ENCODE measurements at places on chromosomes 6 and 20.

DNA sequence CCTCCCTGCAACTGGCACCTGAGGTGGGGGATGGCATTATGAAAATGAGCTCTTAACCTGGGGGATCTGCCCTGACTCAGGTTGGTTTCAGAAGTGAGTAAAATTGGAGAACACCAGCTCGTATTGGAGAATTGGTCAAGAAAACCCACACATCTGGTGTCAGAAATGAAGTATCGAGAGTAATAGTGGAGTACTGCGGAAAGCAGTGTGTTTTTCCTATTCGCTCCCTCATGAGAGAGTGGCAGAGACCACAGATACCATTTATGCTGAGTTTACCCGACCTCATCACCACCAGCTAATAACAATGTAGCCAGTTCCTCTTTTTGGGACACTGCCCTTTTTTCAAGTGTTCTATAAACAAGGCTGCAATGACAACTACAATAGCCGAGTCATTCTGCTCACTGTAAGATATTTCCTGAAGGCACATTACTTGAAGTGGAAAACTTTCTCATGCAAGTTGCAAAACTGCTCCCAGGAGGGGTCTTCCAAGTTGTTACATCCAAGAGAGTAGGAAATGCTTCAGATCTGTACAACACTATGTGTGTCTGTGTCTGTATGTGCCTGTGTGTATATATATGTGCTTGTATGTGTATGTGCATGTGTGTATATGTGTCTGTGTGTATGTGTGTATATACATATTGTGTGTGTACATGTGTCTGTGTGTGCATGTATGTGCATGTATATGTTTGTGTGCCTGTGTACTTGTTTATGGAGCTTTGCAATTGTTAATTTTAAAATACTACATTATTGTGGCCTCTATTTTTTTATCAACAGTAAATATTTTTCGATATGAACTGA, 106.0 kb upstream of the CST7 start:
- DNase-seq = no peak

DNA sequence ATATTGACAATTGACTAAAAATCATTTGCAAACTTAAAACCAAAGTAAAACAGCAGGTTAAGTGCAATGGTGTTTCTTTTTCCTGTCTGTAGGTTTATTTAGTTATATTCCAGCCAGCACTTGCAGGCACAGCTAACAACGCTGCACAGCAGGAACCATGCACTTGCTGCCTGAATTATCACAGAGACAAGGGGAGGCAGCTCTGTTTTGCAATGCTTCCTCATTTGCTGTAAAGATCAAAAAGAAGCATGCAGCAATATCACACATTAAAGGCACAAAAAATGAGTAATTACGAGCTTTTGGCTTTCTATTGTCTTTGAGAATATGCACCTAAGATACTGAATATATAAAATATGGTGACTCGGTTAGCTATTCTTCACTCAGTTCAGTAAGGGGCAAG, 241.9 kb downstream of the EPHA7 start:
- no peak for DNase-seq

GRCh38 chr6:170298688-170299087, 7.8 kb upstream of the DLL1 start:
- no peak for DNase-seq

GRCh38 chr6:43220439-43220951, 8.8 kb downstream of the DNPH1 start:
- DNase-seq = no peak

GRCh38 chr6:106964954-106965353, 9.6 kb downstream of the CD24 start:
- DNase-seq = no peak

DNA sequence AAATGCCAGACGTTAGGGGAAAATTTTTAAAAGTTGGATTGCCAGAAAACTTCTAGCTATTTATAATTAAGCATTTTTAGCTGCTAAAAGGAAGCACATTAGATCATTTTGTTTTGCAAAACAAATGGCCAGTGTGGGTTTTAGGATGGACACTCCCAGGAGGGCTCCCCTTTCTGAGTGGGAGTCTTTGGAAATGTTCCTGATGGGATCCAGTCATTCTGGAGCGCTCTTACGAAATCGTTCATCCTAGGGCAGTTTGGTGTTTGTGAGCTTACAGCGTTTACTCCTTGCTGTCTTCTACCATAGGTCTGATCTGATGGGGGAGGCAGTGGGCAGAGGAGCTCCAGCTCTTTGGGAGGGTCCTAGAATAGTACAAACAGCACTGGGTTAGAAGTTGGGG, 14.7 kb downstream of the GNAS start:
- DNase-seq = no peak

DNA sequence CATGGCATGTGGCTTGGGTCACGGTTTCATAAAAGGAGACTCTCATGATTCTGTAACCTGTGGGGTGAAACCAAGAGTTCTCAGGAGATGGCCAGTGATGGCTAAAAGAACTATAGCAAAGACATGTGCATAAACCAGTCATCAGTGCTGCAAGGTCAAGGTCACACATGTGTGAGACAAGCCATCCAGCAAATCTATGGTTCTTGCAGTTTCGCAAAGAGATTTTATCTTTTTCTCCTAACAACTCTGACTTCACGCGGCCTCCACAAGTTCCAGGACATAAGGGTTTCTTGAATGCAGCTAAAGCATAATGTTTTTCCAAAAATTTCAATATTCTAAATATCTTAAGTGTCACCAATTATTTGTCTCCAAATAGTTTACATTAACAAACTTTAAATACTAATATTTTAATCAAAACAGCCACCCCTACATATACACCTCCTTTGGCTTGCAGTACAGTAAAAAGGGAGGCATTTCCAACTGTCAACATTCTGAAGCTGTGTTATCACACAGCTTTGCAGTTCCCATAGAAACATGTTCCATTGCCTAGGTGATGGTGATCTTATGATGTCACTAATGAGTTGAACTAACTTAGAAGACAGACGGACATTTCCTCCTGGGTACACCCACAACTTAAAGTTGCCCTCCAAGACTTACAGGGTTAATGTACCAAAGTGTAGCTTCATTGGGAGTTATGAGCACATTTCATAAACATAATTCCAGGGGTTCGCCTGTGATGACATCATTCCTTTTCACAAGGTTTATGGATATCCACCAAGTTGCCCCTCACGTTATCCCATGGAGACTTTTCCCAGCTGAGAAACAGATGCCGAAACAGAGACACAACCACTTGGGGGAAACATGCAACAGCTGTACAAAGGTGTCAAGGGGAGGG, 250.9 kb upstream of the PDE10A start:
- no peak for DNase-seq

- no peak for DNase-seq
Observed at GRCh38 chr6:124970243-124970642, 8.0 kb downstream of the RNF217 start.

DNA sequence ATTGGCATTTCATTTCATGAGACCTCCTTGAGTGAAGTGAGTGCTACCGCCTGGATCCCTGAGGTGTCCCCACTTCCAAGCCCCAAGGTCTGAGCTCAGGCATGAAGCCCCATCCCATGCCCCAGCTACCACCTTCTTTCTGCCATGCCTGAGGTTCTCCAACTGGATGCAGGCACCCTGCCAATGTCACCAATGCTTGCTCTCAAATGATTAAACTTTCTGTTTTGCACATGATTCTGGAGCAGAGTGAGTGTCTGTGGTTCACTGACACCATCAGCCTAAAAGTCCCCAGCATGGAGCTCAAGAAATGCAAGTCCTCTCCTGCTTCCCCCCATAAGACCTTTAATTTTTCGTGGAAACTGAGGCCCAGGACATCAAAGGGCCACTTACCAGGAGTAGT, 43.7 kb upstream of the BPIFA2 start:
- no peak for DNase-seq

DNA sequence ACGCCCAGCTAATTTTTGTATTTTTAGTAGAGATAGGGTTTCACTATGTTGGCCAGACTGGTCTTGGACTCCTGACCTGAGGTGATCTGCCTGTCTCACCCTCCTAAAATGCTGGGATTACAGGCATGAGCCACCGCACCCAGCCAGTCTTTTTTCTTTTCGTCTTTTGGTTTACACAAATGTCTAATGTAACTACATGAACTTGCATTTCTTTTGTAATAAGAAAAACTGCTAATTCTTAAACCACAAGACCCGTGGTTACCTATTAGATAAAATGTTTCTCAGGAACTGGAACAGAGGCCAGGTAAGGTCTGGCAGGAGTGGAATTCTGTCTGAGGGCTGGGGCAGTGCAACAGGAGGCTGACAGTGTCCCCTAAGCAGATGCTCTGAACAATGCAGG, 32.7 kb upstream of the GSTA3 start:
- DNase-seq = no peak

DNA sequence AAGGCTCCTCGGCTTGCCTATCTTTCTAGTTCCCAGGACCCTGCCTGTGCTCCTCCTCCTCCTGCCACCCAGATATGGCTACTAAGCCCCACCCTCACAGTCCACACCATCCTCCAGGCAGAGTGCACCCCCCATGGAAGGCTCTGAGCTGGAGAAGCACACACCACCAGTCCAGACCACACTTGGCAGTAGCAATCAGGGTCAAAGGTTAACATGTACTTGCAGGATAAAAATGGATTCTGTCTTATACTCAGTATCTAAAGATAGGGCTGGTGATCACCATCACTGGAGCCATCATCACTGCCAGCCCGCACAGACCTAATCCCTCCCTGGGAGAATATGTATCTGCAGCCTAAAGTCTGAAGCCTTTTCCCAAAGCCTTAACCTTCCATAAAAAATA, 83.4 kb downstream of the PRKN start:
- DNase-seq = no peak

DNA sequence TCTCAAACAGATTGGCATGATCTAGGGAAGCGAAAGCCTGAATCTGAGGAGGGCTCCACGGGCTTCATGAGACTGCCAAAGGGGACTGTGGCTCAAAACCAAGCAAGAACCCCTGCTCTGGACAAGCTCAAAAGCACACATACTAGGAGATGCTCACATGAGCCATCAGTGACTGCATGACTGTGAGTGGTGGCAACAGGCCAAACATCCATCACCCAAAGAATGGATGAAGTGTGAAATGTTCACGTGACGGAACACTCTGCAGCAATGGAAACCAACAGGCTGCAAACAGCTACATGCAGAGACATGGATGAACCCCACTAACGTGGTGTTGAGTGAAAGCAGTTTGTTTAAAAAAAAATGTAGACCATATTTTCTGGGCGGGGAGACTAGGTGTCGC, 136.3 kb downstream of the PREX1 start:
- no peak for DNase-seq

GRCh38 chr6:169618526-169619490, 83.0 kb downstream of the WDR27 start:
- DNase-seq = no peak

GRCh38 chr6:116485559-116486184, 24.5 kb downstream of the CALHM6 start:
- no peak for DNase-seq

GRCh38 chr6:99165838-99166237, 183.6 kb downstream of the FAXC start:
- no peak for DNase-seq

DNA sequence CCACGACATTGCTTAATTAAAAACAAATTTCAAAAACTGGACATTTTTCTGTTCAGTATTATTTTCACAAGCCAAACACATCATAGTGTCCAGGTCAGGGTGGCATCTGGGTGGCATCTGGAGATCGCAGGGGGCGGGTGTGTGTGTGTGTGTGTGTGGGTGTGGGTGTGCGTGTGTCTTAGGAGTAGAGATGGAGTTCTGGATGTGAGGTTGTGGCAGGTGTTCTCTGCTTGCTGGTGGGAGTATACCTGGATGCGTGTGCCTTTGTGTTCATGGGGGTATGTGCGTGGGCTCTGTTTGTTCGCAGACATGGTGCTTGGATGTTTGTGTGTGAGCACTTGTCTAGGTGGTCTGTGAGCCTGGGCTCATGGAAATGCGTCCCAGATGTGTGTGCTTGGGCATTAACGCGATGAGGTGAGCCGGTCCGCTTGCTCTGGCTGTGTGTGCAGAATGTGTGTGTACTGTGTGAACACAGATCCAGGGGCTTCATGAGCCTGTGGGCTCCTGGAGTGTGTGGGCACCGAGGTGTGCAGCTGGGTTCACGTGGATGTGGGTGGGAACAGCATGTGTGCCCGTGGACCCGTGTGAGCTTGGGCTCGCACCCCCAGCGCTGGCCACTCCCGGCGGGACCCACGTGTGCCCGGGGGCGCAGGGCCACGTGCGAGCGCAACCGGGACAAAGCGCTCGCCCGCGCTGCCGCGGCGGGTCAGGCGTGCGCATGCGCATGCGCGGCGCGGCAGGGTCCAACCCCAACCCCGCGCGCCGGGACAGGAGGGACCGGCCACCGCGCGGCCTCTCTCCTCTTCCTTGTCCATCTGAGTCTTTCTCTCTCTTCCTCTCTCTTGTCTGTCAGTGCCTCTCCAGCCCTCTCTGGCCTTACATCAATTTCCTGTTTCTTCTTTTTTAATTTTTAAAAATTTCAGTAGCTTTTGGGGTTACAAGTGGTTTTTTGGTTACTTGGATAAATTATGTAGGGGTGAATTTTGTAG, 60.4 kb downstream of the SRC start:
- DNase-seq = no peak

DNA sequence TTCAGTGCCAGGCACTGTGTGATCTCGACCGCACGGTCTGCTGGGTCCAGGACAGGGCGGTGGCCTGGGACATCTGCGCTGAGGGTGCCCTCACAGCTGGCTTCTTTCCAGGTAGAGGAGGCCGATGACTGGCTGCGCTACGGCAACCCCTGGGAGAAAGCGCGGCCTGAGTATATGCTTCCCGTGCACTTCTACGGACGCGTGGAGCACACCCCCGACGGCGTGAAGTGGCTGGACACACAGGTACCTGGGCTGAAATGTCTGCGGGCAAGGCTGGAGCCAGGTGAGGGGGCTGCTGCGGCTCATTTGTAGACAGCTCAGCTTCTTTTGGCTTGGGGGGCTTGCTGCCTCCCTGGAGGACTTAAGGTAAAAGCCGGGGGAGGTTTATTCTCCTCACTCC, 26.6 kb downstream of the PYGB start:
- DNase-seq = no peak

GRCh38 chr6:159693894-159694545, 979 bp upstream of the SOD2 start:
- DNase-seq = no peak

DNA sequence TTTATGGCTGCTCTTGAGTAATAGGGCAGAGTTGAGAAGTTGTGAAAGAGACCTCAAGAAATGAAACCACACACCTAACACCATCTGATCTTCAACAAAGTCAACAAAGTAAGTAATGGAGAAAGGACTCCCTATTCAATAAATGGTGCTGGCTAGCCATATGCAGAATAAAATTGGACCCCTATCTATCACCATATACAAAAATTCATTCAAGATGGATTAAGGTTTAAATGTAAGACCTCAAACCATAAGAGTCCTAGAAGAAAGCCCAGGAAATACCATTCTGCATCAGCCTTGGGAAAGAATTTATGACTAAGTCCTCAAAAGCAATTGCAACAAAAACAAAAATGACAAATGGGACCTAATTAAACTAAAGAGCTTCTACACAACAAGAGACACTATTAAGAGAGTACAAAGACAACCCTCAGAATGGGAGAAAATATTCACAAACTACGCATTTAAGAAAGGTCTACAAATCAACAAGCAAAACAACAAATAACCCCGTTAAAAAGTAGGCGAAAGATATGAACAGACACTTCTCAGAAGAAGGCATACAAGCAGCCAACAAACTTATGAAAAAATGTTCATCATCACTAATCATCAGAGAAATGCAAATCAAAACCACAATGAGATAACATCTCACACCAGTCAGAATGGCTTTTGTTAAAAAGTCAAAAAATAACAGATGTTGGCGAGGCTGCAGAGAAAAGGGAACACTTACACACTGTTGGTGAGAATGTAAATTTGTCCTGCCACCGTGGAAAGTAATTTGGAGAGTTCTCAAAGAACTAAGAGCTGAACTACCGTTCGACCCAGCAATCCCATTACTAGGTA, 4.0 kb downstream of the MAP3K5 start:
- no peak for DNase-seq

Data from NCI-H526 (cell line).